ENCODE measurements at places on chromosomes 11 and 22.

DNA sequence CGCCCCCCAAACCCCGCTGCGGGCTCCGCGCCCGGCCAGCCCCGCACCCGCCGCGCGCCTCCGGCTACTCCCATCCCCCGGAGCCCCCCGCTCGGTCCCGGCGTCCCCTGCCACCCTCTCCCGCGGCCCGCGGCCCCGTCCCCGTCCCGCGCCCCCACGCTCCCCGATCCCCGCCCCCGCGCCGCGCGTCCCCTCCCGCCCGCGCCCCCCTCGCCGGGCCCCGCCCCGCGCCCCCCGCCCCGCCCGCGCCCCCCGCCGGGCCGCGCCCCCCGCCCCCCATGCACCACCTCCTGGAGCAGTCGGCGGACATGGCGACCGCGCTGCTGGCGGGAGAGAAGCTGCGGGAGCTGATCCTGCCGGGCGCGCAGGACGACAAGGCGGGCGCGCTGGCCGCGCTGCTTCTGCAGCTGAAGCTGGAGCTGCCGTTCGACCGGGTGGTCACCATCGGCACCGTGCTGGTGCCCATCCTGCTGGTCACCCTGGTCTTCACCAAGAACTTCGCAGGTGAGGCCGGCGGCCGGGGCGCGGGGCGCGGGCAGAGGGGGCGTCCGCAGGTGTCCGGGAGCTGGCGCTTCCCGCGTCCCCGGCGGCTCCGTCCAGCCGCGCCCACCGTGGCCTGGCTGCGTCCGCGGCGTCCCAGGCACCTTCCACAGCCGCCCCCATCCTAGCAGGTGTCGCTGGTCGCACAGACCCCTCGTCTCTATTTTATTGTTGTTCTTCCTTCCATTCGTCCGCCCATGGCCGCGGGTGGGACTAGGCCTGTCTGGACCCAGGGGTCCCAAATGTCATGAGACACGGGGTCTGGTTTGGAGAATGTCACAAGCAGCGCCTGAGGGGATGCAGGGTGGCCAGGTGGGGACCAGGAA is at the start of gene PANX2:
PANX2 (plus strand) TSS at position 279 of the 866 bp plus-strand sequence; CDS start at position 279, 0 bp downstream.
- DNase-seq = no peak

GRCh38 chr11:31641477-31642062 is 132.0 kb downstream of the ELP4 start:
- no peak for DNase-seq

GRCh38 chr11:60926500-60926899 is 2.2 kb downstream of the TMEM132A start:
- no peak for DNase-seq

- no peak for DNase-seq
Observed at GRCh38 chr11:60777106-60777505, 8.0 kb upstream of the MS4A10 start.

DNA sequence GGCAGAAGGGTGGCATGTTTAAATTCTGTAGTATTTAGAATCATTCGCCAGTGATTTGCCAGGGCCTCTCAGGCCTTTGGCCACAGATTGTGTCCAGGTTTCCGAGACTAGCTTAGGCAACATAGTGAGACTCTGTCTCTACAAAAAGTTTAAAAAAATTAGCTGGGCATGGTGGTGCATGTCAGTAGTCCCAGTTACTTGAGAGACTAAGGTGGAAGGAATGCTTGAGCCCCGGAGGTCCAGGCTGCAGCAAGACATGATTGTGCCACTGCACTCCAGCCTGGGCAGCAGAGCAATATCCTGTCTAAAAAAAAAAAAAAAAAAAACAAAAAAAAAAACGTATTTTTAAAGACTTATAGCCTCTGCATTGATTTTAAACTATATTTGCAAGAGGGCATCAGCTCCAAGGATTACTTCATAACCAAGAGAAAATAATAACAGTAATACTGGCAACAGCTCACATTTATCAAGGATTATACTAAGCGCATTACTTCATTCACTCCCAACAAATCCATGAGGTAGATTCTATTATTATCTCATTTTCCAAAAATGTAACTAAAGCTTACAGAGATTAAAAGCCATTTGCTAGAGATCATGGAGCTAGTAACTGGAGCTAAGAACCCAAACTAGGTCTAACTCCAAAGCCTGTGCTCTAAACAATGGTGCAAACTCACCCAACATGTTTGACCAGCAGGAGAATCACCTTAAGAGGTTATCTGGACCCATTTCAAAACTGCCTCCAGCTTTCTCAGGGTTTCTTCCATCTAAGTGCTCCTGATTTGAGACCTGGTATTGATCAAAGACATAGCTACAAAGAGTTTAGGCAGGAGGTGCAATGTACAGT is 32.6 kb upstream of the SLC6A5 start:
- no peak for DNase-seq

DNA sequence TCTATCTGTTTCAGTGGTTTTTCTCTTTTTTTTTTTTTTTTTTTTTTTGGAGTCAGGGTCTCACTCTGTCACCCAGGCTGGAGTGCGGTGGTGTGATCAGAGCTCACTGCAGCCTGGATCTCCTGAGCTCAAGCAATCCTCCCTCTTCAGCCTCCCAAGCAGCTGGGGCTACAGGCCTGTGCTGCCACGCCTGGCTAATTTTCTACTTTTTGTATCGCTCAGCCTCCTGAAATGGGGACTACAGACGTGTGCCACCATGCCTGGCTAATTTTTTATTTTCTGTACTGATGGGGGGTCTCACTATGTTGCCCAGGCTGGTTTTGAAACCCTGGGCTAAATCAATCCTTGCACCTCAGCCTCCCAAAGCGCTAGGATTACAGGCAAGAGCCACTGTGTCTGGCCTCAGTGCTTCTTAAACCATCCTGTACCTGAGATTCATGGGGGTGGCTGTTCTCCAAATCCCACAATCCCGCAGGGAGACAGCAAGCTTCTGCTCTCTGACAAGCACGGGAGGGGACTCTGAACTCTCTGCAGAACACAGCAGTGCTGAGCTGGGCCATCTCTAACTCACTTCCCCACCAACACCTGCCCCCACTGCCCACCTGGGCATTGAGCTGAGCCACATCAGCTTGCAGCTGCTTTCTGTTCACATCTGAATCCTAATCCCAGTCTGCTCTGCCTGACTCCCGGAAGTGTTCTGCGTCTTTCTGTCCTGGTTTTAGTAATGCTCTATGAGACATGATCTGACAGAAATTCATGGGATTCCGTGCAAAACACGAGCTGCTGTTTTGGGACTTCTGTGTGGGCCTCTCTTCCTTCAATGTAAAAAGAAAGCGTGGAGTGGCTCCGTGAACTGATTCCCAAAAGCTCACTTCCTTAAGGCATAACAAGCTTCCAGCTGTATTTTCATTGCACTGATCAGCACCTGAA is 400.0 kb downstream of the LARGE1 start:
- DNase-seq = no peak

GRCh38 chr11:103420593-103420992 is 311.4 kb downstream of the DYNC2H1 start:
- no peak for DNase-seq

GRCh38 chr11:59224351-59224928 is 11.7 kb upstream of the MPEG1 start:
- DNase-seq = no peak

DNA sequence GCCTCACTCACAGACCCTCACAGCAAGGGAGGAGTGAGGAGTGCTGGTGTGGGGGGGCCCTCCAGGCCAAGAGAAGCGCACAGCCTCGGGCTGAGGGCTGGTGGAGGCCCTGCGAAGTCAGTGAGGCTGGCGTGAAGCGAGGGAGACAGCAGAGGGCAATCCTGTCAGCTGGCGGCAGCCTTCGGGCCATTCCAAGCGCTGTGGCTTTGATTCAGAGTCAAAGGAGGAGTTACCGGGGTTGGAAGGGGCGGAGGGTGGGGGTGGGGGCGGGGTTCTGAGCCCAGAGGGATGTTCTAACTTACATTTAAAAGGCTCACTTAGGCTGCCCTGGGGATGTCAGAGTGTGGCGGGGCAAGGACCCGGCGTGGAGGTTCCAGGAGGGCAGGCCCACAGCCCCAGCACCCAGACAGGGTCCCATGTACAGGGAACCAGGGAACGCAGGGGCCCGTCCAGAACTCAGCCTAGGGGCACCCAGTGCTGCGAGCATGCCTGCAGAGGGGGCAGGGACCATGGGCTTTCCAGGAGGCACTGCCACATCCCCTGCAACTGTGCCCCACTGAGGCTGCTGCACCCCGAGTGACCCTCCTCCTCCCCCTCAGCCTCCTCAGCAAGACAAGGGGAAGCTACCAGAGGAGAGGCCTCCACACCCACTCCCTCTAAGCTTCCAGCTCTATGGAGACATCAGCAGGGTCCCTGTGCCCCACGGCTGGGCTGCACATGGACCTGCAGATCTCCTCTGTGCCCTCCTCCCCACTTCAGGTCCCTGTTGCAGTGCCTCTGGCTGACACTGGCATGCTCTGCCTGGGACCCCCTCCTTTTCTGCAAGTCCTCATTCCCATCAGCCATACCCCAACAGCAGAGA is 39.7 kb upstream of the TTLL12 start:
- DNase-seq = no peak

GRCh38 chr11:62324731-62325556 is 12.3 kb upstream of the ASRGL1 start:
- DNase-seq = peak; percentile 62

GRCh38 chr11:88292171-88292843 is 45.2 kb downstream of the CTSC start:
- DNase-seq = no peak

- DNase-seq = no peak
Observed at GRCh38 chr11:8223513-8223900, 40.2 kb downstream of the LMO1 start.

DNA sequence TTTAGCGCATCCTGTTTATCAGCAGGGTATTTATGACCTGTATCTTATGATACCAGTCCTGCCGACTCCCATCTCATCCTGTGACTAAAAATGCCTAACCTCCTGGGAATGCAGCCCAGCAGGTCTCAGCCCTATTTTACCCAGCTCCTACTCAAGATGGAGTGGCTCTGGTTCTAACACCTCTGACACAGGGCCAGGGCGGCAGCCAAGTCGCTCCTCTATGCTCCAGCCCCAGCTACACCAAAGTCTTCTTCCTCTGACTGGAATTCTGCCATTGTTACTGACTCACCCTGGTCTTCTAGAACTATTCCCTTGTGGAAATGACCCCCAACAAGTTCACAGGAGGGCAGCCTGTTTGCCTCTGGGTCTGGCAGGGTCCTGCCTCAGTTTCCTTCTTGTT is 7.9 kb upstream of the C1QTNF6 start:
- DNase-seq = no peak

GRCh38 chr11:110345743-110346142 is 49.3 kb upstream of the RDX start:
- DNase-seq = peak; percentile 21

- no peak for DNase-seq
Observed at GRCh38 chr22:37559521-37559900, 769 bp upstream of the CDC42EP1 start.

- no peak for DNase-seq
Observed at GRCh38 chr22:44839061-44839460, 86.7 kb downstream of the ARHGAP8 start.

- no peak for DNase-seq
Observed at GRCh38 chr22:29334696-29335344, 19.3 kb upstream of the RASL10A start.

DNA sequence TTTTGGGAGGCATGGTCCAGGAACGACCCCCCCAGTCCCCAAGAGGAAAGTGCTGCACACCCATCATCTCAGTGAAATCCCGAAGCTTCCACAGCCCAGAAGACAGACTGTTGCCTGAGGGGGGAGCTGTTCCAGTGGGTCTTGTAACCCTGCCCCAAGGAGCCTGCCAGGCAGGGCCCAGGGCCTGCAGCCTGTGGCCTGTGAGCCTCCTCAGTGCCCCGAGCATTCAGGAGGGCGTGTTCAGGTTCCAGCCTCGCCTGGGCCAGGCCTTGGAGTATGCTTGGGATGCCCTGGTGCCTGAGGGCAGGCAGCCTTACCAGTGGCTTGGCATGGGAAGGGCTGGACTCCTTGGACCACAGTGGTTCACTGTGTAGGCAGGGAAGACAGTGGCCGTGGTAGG is 18.0 kb upstream of the CABP2 start:
- DNase-seq = no peak

DNA sequence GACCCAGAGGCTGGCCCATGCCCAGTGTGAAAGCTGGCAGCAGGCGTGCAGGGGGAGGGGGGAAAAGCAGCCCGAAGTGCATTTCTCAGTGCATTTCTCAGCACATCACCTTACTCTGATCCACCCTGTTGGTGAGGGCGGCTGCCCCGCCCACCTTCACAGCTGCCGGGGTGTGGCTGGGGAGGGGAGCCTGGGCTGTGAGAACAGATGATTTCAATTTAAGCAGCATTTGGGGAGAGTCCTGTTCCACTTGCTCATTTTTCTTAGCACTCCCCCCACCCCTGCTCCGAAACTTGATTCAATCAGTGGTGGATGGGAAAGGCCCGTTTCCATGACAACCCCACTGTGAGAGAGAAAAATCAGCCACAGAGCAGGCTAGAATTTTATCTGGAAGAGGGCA is 84.8 kb downstream of the SNX19 start:
- no peak for DNase-seq

GRCh38 chr11:8180469-8180868 is 11.6 kb upstream of the RIC3 start:
- no peak for DNase-seq

- no peak for DNase-seq
Observed at GRCh38 chr11:57312511-57313021, 12.2 kb downstream of the TNKS1BP1 start.

- DNase-seq = no peak
Observed at GRCh38 chr22:30574095-30574981, at the start of gene GAL3ST1. Gene GAL3ST1 (minus strand): TSS chr22:30574665. CDS start chr22:30557392, 17,273 bp downstream.

GRCh38 chr11:2149864-2150847 is 10.9 kb downstream of the INS start:
- no peak for DNase-seq

GRCh38 chr22:47780281-47780875 is 1017.9 kb downstream of the TBC1D22A start:
- DNase-seq = no peak

GRCh38 chr11:43868852-43869567 is 11.6 kb upstream of the ALKBH3 start:
- DNase-seq = peak; percentile 66

DNA sequence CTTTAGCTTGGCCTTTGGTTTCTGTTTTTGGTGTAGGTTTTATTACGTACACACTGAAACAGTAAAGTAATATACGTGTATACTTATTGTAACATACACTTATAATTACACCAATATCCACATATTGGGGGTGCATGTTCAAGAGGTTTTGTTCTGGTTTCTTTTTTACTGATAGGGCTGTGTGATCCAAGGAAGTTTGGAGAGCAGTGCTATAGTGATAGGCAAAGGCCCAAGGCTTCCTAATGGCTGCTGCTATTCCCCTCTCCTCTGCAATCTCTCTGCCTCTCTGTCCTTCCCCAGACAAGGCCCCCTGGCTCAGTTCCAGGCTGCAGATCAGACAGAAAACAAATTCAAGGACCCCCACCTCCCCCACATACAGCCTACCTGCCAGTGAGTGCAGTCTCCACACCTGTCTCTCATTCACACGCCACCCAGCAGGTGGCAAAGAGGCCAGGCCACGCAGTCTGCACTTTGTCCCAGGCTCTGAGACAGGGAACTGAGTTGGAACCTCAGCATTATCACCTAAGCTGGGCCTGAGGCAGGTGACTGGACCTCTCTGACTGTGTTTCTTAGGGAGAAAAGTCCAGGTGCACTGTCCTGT is 15.1 kb downstream of the TMEM184B start:
- DNase-seq = no peak

GRCh38 chr11:10506008-10506370 is 35.0 kb downstream of the RNF141 start:
- DNase-seq = no peak

GRCh38 chr22:17797721-17798559 is 23.7 kb upstream of the BID start:
- DNase-seq = no peak

Data from CD4-positive, alpha-beta T cell treated with Interleukin-10 for 1 hour (primary cell).